NCI-H774 (cell line): ENCODE measurements at places on chromosomes 6 and 20.

- DNase-seq, result peak; percentile 81
Observed at GRCh38 chr6:83884523-83884922, 25.0 kb downstream of the CYB5R4 start.

DNA sequence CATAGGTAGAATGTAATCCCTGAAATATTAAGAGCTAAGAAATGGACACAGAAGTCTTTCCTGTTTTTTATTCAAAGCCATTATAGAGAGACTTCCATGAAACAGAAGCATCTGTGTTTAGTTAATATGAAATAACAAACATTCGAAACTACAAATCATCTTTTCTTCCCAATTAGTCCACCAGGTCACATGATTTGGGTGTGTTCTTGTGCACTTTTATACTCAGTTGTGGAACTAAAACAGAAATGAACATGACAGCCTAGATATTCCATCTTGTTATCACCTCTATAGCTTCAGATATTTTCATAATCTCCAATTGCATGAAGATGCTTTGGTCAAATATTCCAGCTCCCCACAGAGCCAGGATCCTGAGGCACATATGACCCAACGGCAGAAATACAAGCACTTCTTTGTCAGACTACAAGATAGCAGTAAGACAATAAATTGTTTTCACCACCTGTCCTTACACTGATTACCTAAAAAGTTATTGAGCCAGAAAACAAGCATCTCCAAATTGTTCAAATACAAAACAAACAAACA is 116.8 kb upstream of the BEND6 start:
- no peak for DNase-seq

- DNase-seq, result no peak
Observed at GRCh38 chr6:47047097-47047478, 5.0 kb upstream of the ADGRF1 start.

DNA sequence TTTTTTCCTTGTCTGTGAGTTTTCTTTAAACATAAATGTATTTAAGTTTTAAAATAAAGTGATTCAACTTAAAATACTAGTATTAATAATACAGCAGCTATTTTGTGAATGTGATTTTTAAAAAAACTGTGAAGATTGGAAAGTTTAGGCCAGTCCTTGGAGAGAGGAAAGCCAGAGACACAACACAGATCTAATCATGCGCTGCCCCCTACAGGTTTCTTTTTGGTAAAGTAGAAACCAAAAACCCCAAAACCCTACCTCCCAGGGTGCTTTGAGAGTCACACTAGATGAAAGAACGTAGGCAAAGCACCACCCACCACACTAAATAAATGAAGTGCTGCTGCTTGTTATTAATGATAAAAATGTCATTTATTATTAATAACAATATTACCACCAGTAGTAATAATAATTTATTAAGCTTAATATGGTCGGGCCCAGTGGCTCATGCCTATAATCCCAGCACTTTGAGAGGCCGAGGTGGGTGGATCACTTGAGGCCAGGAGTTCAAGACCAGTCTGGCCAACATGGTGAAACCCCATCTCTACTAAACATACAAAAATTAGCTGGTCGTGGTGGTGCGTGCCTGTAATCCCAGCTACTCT is 33.7 kb downstream of the SLC9A8 start:
- DNase-seq, result peak; percentile 26

DNA sequence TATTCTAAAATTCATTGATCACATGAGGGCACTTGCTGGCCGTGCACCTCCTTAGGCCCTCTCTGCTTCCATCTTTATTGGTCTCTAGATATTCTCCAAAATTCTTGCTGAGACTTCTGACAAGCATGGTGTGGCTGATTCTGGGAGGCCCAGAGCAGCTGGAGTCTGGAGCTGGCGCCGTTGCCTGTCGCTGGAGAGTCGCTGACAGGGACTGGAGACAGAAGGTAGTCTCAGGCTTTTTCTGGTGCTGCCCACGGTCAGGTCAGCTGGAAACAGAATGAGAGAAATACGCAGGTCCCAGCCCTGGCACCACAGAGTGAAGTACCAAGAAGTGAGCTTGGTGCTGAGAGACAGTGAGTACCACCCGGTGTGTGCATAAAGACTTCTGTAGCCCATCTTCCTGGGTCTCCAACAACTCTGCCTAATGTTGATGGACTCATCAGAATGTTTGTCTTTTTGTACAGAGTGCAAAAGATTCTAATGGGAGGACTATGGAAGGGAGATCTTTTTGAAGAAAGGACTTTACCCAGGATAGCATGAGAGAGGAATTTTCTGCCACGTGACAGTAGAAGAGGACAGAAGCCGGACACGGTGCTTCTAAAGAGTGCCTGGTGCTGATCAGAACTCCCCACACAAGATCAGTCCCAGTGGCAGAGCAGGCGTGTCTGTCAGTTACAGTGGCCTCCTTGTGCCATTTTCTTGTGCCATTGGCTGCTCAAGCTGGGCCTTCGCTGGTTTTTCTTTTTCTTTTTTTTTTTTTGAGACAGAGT is 1.8 kb upstream of the ALDH8A1 start:
- DNase-seq, result no peak

- no peak for DNase-seq
Observed at GRCh38 chr6:20790032-20790791, 256.0 kb downstream of the CDKAL1 start.
